ENCODE measurements at places on chromosomes 11 and 22.

- DNase-seq, result peak; percentile 50
Observed at GRCh38 chr11:64000026-64000739, 13.9 kb downstream of the OTUB1 start.

GRCh38 chr11:72292106-72292785 is 48.3 kb upstream of the PHOX2A start:
- DNase-seq, result no peak

GRCh38 chr11:102293873-102294601 is 23.2 kb upstream of the BIRC3 start:
- no peak for DNase-seq

- DNase-seq, result no peak
Observed at GRCh38 chr11:65060913-65061408, 2.6 kb upstream of the NAALADL1 start.

DNA sequence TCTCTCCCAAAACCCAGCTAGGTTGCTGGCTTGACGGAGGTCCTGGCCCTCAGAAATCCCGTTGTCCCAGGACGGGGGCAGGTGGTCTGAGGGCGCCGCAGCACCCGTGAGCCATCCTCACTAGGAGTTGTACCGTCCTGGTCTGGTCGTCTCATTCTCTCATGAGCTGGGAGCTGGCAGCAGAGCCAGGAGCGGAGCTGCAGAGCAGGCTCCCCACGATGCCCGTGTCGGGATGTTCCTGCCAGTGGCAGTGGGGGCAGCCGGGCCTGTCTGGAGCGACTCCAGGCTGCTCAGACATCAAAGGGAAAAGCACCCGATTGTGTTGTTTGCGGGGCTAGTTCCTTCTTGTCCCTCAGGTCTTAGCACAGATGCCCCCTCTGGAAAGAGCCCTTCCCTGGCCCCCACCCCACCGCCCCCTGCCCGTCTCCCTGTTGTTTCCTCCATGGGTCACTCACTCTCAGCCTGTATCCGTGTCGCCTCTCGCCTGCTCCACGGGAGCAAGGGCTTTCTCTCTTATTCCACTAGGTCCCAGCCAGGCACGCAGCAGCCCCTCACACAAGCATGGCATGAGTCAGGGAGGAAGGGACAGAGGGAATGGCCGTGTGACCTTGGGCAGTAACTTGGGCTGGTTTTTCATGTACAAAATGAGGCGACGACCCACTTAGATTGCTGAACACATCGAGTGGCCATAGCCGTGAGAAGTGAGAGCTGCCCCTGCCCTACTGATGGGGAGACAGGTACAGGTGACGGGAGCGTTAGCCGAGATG is 23.2 kb upstream of the MGAT3 start:
- DNase-seq, result no peak

DNA sequence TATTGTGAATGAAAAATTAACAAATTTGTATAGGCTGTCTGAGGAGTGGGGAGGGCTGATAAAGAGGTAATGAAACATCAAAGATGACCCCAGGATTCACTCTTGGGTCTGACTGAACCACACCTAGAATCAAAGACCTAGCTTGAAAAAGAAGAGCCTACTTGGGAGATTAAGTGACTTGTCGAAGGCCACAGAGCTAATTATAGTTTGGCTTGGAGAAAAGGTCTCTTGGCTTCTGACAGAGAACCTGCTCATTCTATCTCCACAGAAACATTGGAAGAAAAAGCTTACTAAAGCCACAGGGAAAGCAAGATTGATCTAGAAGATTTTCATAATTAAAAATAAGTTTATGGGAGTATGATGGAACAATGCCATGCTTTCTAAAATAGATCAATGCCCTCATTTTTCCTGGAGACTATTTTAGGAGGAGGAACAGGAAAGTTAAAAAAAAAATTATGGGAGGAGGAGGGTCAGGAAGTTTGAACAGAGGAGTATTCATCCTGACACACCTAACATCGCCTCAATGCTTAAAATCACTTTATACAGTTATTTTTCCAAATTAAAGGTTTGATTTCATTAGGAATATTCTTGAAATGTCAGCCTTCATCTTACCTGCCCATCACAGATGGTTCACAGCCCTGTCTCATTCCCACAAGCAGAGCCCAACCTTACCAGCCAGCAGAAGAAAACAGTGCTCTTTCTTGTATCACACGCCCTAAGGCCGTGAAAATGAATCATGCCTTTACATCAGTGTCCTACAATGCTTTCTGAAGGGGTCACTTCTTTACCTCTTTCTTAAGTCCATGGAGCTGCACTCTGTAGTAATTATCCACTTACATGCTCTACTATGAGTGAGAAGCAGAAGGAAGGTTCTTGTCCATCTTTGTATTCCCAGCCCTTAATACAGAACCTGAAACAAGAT is 231.1 kb upstream of the MPPED2 start:
- no peak for DNase-seq

GRCh38 chr22:48782326-48782725 is 1045.3 kb downstream of the BRD1 start:
- DNase-seq, result no peak

DNA sequence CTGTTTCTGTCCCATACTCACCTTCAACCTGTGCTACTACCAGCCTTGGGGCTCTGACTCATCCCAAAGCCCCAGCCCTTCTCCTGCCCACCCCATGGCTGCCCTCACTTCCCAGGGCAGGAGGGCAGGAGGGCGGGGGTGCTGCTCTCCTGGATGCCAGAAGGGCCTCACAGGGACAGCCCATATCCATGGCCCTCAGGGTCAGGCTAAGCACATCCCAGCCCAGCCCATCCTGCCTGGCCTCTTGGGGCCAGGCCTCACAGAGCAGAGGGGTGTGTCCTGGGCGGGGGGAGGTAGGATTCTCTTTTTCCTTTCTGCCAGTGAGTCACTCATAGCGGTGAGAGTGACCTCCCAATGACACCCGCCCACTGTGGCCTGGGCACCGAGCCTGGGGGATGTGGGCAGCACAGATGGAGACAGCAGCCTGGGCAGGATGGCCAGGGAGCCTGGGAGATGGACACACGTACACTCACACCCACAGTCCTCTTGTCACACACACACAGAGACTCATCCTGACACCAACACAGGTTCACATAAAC is 2.4 kb downstream of the LTBP3 start:
- DNase-seq, result no peak

DNA sequence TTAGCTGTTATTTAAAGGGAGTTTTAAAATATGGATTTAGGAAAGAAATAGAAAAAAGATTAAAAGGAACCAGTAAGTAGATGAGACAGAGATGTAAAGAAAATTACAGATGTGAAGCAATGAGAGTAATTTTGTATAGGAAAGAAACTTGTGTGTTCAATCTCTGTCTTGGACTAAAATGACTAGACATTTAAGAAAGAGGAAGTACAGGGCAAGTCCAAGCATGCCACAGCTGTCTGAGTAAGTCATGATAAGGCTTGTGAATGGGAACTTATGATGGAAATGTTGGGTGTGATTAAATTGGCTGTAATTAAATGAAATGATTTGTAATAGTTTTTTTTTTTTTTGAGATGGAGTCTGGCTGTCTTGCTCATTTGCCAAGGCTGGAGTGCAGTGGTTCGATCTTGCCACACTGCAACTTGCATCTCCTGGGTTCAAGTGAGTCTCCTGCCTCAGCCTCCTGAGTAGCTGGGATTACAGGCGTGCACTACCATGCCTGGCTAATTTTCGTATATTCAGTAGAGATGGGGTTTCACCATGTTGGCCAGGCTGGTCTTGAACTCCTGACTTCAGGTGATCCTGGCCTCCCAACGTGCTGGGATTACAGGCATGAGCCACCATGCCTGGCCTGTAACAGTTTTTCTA is 5.9 kb upstream of the ACY3 start:
- no peak for DNase-seq

GRCh38 chr11:33157103-33158027 is 3.9 kb downstream of the CSTF3 start:
- no peak for DNase-seq

DNA sequence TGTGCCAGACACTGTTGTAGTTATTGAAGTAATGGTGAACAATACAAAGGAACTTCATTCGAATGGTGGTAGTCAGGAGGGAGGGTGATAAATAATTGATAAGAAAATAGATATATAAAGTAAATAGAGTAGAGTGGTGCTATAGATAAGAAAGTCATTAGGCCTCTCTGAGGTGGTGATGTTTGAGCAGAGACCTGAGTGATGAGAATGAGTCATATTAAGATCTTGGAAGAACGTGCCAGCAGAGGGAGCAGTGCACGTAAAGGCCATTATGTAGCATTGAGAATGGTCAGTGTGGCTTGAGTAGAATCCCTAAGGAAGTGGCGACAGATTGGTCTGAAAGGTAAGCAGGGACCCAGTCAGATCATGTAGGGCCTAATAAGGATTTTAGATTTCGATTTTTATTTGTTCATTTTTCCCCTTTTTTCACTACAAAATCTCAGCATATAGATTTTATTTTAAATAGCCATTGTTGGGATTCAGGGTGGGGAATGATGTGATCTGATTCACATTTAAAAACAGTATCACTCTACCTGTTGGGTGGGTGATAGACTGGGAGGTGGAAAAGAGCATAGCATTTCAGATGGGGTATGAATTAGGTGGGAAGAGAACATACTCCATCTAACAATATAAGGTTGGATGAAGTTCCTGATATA is 44.7 kb downstream of the CCDC90B start:
- no peak for DNase-seq
